ENCODE measurements at places on chromosomes 7 and 10. TPM values are rescaled to one million over a fixed set of nuclear protein-coding genes. Genes with fewer than 3 reads are reported as not detected.

The SRRM3 gene
- 4.9 TPM for total RNA-seq

The TMEM236 gene
- 0.05 TPM for total RNA-seq

GRCh38 chr10:98090822-98091221 lies 43.6 kb upstream of the R3HCC1L start:
- peaks cover 26% of the 10 kb centered on the region for H3K27me3 ChIP-seq
- no peaks in the 10 kb centered on the region for H3K4me1 ChIP-seq
- no peak for DNase-seq
- H3K36me3 ChIP-seq = no peaks in the 10 kb centered on the region
- no peak overlapping the region for H3K4me3 ChIP-seq
- H3K27ac ChIP-seq = no peak overlapping the region

- H3K27me3 ChIP-seq = peaks cover 71% of the 10 kb centered on the region
- H3K36me3 ChIP-seq = no peaks in the 10 kb centered on the region
- H3K27ac ChIP-seq = no peak overlapping the region
- H3K4me1 ChIP-seq = peaks cover 8% of the 10 kb centered on the region
Measured at GRCh38 chr7:154794147-154794780, 208.7 kb downstream of the PAXIP1 start.

GRCh38 chr7:154628556-154628955 lies 374.4 kb downstream of the PAXIP1 start:
- DNase-seq = no peak
- no peak overlapping the region for H3K4me3 ChIP-seq
- H3K4me1 ChIP-seq = peaks cover 11% of the 10 kb centered on the region
- peaks cover 27% of the 10 kb centered on the region for H3K27me3 ChIP-seq
- no peaks in the 10 kb centered on the region for H3K36me3 ChIP-seq

- no peak overlapping the region for H3K4me3 ChIP-seq
- no peaks in the 10 kb centered on the region for H3K36me3 ChIP-seq
- no peak for DNase-seq
- H3K4me1 ChIP-seq = no peaks in the 10 kb centered on the region
Measured at GRCh38 chr10:73174148-73174925, 6.4 kb downstream of the FAM149B1 start.

DNA sequence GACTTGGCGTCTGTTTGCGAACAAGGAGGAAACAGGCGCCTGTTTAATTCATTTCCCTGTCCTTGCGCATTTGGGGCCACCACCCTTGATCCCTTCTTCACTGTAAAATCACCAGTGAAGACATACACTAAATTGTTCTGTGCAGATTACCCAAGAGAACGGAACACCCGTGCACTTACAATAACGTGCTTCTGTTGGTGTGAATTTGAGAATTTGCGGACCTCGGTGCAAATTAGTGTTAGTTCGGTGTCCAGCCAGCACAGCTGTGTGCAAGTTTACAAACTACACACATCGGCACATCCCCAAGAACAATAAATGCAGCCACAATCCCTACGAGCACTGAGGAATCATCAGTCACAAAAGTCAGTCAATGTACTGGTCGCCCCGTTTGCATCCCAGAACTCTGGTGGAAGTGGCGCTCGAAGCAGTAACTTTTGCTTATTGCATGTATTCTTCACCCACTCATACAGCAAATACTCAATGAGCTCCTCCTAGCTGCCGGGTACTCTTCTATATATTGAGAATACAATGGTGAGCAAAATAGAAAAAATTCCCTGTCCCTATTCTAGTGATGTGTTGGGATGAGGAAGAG lies 786 bp upstream of the CNOT4 start:
- DNase-seq = peak; percentile 1
- H3K27ac ChIP-seq = no peak overlapping the region

All from neural crest cell (in vitro differentiated cells).